Activated T-cell treated with anti-CD3 and anti-CD28 coated beads for 48 hours (primary cell): ENCODE measurements at places on chromosomes 3 and 15.
A peak's percentile ranks its signal among the peaks of the same experiment; 100 is the strongest.

DNA sequence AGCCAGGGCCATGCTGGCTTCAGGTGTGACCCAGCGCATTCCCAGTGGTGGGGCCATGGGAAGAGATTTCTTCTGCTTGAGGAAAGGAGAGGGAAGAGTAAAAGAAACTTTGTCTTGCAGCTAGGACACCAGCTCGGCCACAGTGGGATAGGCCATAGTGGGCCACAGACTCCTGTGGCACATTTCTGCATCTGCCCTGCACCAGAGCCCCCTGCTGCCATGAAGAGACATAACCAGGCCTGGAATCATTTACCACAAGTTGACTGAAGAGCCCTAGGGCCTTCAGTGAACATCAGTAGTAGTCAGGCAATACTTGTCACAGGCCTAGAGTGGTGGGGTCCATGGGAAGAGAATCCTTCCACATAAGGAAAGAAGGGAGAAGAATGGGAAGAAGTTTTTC lies 411.4 kb upstream of the ARL6 start:
- DNase-seq = no peak

DNA sequence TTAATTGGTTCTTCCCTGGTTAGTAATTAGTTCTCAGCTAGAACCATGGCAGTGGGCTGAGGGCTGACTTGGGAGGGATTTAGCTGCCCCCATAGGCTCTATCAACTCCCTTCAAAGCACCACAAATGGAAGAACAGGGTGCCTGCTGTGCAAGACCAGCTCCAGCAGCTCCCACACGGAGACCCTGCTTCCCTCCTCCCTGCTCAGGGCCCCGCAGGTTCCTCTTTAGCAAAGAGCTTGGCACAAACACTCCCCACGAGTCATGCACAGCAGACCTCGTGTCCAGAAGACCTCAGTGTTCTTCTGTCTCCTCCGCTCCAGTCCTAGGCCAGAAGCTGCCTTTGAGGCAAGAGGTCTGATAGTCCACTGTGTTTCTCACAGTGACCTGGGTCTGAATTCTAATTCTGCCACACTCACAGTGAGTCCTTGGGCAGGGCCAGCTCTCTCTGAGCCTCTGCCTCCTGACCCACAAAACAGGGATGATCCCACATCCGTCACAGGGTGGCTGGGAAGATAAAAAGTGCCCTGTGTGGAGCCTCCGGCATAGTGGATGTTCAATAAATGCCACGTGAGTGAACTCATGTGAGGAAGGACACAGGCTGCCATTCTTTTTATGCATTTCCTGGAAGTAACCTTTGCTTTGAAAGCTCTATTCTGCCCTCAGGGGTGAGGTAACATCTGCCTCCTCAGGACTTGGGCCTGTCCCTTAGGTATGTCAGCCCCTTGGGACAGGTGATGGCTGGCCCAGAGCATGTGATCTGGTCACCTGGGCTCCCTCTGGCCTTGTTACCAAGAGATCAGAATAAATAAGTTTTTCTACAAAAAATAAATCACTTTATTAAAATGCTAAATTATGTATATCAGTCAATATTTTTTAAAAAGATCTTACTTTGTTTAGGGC lies 7.6 kb downstream of the RAB6B start:
- DNase-seq = no peak

- DNase-seq = no peak
These were observed 120.0 kb upstream of the FGF7 start for GRCh38 chr15:49303003-49303402.

GRCh38 chr3:27049792-27050191 lies 319.4 kb downstream of the NEK10 start:
- no peak for DNase-seq

DNA sequence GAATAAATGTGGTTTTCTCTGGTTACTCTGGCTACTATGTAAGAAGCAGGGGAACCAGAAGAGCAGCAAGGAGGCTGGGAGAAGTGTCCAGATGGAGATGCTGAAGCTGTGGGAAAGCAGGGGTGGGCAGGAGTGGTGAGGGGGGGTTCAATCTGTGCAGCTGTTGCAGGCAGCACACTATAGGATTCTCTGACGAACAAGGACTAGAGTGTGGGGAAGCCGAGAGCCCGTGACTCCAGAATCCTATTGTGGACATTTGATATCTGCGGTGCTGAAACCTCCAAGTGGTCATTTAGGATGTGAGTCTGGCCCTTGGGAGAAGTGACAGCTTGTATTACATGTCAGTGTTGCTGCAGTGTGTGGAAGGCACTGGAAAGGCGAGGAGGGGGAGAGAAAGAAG lies 60.5 kb downstream of the GABRB3 start:
- DNase-seq = no peak

DNA sequence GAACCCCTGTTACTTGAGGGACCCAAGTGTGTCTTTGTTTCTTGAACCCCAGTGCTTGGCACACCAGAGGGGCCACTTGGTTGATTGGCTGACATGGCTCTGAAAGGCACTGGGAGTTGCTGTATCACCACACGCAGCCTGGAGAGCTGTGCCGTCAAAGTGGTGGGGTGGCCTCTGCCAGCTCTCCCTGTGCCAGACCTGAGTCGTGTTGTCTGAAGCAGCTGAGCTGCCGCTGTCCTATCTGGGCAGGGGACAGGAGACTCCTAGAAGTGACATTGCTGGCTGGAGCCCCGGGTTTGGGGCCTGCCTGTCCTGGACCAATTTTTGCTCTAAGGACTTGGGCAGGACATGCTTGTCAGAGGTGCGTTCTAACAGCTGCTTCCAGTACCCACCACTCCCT lies 5.5 kb upstream of the SNX22 start:
- DNase-seq = no peak

DNA sequence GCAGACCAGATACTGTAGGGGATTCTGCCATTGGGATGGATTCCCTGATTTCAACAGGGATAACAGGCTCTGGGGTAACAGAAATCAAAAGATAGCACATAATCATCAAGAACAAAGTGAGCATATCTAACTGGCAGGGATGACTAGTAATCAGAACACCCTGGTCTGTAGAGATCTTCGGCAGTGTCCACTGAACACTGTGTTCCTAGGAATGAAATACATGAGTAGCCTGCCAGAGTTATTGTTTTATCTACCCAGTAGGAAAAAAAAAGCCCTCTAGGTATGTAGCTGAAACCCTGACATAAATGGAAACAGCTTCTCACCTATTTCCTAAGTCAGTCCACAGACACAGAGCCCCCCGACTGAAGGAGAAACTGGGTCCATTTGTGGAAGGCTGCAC lies 340.3 kb upstream of the ZNF385D start:
- DNase-seq = no peak

- no peak for DNase-seq
These were observed 116.8 kb upstream of the SGO1 start for GRCh38 chr3:20302766-20303165.

GRCh38 chr15:85706779-85707518 lies 87.8 kb downstream of the KLHL25 start:
- DNase-seq = peak; percentile 38

GRCh38 chr3:9795207-9795606 lies 2.3 kb downstream of the ARPC4 start:
- no peak for DNase-seq

GRCh38 chr15:72593838-72594237 lies 60.7 kb upstream of the GOLGA6B start:
- no peak for DNase-seq
